Stimulated activated CD4-positive, alpha-beta T cell treated with anti-CD3 and anti-CD28 coated beads, Interleukin-1b, Interleukin-23, amount 100 ng/mL, for 48 hours (primary cell): ENCODE measurements at places on chromosomes 5 and 9.

DNA sequence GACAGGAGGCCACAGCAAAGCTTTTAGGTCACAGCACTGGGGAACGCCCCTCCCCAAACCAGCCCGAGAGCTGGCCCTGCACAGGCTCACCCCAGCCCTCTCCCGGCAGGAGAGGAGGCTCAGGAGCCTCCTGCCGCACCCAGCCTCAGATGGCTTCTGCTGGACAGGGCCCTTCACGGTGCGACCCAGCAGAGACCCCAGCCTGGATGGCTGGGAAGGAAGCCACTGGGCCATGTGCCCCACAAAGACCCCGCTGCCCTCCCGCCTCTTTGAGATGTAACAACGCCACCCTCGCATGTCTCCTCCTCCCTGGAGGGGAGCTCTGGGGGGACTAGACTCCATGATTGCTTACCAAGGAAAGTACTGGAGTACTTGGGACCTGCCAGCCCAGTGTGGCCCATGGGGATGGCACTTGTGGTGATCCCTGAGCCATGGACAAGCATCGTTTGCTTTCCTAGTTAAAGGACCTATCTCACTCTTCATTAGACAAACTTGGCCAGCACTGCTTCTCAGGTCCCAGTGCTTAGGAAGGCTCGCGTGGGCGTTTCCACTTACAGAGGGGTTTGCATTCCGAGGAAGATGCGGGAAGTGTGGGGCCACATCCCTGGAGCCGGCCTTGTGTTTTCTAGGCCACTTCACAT lies 9.0 kb downstream of the MYMK start:
- DNase-seq = no peak

- DNase-seq = no peak
Observed at GRCh38 chr9:137128862-137129455, 10.0 kb upstream of the GRIN1 start.

DNA sequence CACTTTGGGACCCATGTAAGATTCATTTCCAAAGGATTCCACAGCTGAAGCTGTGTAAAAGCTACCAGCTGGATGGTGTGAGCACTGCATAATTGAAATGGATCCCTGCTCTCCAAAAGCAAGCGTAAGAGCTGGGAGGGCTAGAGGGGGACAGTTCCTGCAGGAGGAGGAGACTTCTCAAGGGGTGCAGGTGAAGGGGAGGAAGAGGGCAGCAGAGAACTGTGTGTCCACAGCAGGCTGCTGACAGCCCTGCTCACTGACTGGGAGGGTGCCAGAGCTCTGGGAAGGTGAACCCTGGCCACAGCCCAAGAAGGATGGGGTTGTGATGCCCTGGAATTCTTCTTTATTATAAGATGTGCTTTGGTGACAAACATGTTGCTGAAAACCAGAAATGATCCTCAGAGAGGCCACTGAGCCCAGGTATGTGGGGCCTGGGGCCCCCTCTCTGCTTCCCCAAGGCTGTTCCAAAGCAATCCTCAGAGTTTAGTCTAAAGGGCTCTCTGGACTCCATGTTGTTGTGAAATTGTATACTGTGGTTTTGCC lies 112.8 kb upstream of the SLC25A48 start:
- DNase-seq = no peak

DNA sequence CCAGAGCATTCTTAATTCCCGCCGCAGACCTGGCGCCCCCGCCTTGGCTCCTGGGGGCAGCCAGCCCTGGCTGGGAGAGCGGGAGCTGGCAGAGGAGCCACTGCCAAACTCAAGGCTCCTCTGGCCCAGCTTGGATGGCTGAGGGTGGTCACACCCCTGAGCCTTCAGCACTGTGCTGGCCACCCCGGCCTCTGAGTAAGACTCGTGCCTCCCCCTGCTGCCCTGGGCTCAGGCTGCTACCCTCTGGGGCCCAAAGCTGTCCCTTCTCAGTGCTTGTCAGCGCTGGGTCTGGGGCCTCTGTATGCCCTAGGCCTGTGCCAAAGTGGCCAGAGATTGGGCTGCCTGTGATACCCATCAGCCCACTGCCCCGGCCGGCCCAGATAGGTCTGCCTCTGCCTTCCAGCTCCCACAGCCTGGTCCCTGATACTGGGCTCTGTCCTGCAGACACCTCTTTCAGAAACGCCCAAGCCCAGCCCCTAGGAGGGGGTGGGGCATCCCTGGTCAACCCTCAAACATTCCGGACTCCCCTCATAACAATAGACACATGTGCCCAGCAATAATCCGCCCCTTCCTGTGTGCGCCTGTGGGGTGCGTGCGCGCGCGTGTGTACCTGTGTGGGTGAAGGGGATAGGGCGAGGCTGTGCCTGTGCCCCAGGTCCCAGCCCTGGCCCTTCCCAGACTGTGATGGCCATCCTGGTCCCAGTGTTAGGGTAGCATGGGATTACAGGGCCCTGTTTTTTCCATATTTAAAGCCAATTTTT lies 4.4 kb upstream of the PRR7 start:
- DNase-seq = peak; percentile 1

- no peak for DNase-seq
Observed at GRCh38 chr5:101942321-101942882, 353.7 kb downstream of the SLCO4C1 start.
